ENCODE measurements at places on chromosomes 2 and 18.

DNA sequence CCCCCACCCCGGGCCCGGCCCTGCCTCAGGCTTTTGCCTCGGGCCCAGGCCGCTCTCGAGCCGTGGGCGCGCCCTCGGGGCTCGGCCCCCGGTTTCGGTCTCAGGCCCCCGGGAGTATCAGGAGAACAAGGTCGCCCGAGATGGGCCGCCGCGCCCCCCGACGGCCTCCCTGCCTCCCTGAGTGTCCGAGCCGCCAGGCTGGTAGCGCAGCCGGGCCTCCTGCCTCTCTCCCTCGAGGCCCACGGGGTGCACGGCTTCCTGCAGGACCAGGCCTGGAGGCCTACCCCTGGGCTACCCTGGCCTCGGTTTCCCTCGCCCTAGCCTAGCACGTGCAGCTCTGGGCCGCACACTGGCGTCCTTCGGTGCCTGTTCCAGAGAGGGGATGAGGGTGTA lies 8.4 kb downstream of the GBX2 start:
- no peak for DNase-seq

DNA sequence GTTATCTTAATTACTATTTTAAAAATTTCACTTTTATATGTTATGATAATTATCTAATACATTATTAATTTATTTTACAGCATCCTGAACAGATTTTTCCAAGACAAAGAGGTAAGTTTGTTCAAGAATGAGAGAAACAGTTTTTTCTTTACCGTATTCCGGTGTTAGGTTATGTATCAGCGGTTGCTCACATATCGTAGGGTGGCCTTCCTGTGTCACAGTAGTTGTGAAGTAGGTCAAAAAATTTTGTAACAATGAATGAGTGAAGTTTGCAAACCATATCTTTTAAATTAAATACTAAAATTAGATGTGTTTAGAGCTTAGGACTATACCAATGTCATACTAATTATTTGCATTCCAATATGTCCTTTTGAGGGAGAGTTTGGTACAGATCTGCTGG lies 33.5 kb downstream of the MRPS9 start:
- no peak for DNase-seq

DNA sequence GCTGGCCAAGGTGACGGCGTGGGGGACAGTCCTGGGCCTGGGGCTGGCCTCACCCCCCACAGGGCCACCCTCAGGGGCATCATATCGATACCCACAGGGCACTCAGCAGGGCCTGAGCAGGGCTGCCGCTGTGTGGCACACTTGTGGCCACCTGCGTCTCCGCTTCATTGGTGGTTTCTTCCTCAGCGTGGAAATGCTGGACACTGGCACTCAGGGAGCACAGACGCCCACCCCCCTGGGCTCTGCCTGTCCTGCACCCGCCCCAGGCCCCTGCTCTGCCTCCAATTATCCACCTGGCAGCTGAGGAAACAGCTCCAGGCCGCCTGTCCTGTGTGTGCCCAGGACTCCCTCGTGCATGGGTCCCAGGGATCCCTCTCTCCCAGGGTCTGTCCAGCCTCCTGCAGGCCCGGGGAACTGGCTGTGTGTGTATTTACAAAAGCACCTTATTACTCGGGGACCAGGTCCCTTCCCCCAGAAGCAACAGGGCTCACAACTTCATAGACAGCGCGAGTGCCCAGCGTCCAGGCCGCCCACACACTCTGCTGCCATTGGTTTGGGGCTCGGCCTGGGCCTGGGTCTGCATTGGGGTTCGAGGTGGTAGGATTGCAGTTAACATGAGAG lies 13.1 kb downstream of the CROCC2 start:
- no peak for DNase-seq

GRCh38 chr2:30583204-30583749 lies 136.2 kb downstream of the LCLAT1 start:
- DNase-seq = no peak

- no peak for DNase-seq
These were observed 1.5 kb downstream of the APCDD1 start for GRCh38 chr18:10455726-10456453.

DNA sequence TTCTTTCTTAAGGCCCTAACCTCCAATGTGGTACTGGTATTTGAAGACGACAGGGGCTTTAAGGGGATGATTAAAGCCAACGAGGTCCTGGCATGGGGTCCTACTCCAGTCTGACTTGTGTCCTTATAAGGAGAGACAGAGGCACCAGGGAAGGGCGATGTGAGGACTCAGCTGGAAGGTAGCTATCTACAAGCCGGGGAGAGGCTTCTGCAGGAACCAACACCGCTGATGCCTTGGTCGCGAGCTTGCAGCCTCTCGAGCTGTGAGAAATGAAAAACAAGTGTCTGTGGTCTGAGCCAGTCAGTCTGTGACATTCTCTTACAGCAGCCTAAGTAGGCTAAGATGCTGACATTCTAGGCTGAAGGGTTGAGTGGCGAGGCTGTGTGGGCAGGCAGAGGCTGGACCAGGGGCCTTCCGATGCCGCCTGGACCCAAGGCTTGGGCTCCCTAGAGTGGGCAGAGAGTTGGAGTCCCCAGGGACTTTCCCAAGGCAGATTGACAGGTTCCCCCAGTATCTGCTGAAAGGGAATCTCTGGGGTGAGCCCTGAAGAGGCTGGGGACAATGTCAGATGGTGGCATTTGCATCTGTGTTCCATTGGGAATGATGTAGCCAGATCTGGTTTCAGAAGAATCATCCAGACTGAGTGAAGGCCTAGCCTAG lies 322.9 kb upstream of the HS6ST1 start:
- DNase-seq = no peak

GRCh38 chr18:67300498-67300897 lies 216.0 kb downstream of the DSEL start:
- no peak for DNase-seq

DNA sequence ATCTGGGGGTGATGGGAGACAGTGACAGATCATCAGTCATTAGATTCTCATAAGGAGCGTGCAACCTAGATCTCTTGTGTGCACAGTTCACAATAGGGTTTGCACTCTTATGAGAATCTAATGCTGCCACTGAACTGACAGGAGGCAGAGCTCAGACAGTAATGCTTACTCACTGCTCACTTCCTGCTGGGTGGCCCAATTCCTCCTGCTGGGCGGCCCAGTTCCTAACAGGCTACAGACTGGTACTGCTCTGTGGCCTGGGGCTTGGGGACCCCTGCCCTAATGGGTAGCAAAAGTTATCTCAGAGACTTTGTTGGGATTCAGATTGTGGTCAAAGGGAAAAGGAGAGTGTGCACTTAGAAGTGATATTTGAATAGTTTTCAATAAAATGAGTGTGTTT lies 840.1 kb upstream of the ID2 start:
- DNase-seq = no peak

DNA sequence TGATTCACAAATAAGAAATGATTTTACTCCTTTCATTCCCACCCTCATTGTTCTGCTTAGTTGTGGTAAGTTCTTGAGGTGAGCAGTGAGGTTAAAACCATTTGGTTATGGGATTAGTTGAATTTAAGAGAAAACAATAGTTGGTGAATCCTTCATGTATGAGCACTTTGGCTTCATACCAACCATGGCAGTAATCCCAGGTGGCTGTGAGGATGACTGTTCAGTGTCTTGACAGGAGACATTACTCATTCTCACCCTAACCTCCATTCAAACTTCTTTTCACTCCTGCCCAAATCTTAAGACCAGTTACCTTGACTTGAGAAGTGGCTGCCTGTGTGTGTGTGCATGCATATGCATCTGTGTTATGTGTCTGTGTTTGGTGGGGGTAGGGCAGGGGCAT lies 143.1 kb downstream of the SETBP1 start:
- no peak for DNase-seq

GRCh38 chr2:144162652-144163051 lies 357.3 kb downstream of the ZEB2 start:
- DNase-seq = no peak

DNA sequence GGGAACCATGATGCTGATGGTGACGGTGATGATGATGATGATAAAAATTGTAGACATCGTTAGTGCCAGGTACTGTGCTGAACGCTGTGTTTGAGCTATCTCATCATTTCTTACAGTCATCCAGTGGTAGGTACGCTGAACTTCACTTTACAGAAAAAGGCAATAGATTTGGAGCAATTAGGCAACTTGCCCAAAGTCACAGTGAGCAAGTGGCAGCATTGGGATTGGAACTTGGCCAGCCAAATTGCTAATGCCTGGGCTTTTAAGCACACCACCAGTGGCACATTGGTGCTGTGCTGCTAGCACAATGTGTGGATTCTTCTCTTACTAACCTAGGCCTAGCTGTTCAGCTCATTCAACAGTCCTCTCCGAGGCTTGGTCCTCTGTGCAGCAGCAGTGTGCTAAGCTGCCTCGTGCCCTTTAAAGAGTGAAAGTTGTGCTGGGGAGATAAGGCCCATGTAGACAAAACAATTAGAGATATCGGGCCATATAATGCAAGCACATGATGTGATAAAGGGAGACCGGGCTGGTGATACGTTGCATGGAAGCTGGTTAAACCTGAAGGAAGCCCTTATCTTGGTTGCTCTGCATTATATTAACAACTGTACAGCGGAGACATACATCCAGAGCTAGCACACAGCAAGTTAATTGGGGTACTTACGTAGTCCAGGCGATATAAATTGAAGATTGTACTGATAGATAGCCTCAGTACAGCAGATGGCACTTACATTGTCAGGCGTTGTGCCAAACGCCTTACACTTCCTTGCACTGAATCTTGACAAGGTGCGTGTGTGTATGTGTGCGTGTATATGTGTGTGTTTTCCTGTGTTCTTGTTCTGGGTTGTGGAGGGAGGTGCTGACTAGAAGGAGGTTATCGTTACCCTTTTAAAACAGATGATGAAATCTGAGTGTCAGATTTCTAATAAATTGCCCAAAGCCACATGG lies 28.4 kb downstream of the HK2 start:
- peak; percentile 13 for DNase-seq

GRCh38 chr2:239398521-239398921 lies 2.3 kb downstream of the HDAC4 start:
- DNase-seq = no peak

DNA sequence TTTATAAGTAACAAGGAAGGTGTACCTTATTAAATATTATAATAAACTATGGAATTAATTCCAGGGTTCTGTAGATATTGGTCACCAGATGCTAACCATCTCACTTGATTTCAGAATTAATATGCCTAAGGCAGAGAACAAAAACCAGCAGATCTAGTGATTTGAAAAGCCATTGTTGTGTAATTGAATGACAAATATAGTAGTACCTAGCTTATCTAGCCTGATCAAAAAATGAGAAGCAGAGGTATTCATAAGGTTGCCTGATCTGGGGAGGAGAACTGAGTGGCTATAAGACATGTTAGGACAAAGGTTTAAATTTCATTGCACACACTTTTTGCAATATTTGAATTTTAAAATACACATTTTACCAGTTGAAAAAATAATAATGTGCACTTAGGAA lies 132.0 kb upstream of the UBE2E3 start:
- no peak for DNase-seq

- no peak for DNase-seq
These were observed 27.8 kb upstream of the CXXC1 start for GRCh38 chr18:50315100-50315871.

GRCh38 chr2:223529696-223530095 lies 72.5 kb downstream of the SCG2 start:
- no peak for DNase-seq

- no peak for DNase-seq
These were observed 31.7 kb upstream of the ZBTB7C start for GRCh38 chr18:48440924-48441323.

GRCh38 chr2:168961450-168962229 lies 60.5 kb downstream of the G6PC2 start:
- DNase-seq = peak; percentile 37

DNA sequence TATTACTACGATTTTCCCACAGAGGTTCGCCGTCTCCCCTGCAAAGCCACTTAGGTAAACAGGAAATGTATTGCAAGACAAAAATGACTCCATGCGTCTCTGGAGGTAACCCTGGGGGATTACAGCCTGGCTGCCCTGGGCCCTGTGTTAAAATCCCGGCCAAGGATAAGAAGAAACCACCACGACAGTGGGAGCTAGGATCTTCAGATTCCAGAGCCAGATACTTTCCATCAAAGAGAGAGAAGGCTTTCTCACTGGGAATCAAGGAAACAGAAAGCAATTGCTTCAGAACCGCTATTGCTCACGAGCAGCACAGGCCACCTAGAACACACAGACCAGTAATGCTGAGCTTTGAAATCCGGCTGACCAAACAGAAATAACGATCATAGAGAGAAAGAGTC lies 97.9 kb upstream of the ZNF516 start:
- DNase-seq = no peak

GRCh38 chr2:20916604-20917286 lies 93.8 kb upstream of the LDAH start:
- no peak for DNase-seq

DNA sequence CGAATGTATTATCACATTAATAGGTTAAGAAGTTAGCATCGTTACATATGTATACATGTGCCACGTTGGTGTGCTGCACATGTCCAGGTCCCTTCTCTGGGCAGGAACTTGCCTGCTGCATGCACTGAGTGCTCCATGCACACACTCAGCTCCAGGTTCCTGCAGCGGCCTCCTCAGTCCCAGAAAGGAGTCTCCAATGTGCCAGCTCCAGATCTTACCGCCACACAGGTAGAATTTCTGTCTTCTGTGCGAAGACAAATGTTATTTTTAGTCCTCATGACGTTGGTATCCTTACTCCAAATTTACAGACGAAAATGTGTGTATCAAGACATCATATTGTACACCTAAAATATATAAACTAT lies 127.1 kb downstream of the GALR1 start:
- DNase-seq = no peak

- no peak for DNase-seq
These were observed 430.4 kb downstream of the MTX2 start for GRCh38 chr2:176699644-176700043.

- no peak for DNase-seq
These were observed 1053.0 kb downstream of the TSN start for GRCh38 chr2:122808286-122808969.

- peak; percentile 20 for DNase-seq
These were observed 1.1 kb upstream of the TET3 start for GRCh38 chr2:73983322-73984202.

DNA sequence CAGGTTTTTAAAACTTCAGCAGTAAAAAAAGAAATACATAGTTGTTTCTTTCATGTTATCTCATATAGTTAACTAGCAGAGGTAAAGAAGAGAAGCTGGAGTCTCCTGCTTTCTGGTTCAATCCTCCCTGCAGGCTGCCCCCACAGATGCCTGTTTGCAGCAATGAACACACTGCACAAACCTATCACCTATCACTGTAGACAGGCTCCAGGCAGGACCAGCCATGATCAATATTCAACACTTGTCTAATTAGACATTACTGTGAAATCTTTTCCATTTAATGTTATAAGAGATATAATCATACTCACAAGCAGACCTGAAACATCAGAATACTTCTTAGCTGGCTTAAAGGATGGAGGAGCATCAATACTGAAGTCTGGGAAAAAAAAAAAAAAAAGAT lies 19.8 kb downstream of the INO80C start:
- no peak for DNase-seq

GRCh38 chr2:72886505-72887031 lies 640 bp upstream of the SPR start:
- DNase-seq = no peak

- DNase-seq = no peak
These were observed 53.7 kb upstream of the LRRC30 start for GRCh38 chr18:7177116-7177744.

- DNase-seq = no peak
These were observed 22.6 kb downstream of the TCF23 start for GRCh38 chr2:27171351-27171848.

GRCh38 chr18:48724442-48724841 lies 185.6 kb downstream of the CTIF start:
- no peak for DNase-seq
